Activated T-cell treated with anti-CD3 and anti-CD28 coated beads, Interleukin-2, amount 50 U/mL, for 48 hours (primary cell): ENCODE measurements at places on chromosomes 4 and X.

- no peak for DNase-seq
These were observed 341.0 kb downstream of the NAP1L3 start for GRCh38 chrX:93332329-93332728.

DNA sequence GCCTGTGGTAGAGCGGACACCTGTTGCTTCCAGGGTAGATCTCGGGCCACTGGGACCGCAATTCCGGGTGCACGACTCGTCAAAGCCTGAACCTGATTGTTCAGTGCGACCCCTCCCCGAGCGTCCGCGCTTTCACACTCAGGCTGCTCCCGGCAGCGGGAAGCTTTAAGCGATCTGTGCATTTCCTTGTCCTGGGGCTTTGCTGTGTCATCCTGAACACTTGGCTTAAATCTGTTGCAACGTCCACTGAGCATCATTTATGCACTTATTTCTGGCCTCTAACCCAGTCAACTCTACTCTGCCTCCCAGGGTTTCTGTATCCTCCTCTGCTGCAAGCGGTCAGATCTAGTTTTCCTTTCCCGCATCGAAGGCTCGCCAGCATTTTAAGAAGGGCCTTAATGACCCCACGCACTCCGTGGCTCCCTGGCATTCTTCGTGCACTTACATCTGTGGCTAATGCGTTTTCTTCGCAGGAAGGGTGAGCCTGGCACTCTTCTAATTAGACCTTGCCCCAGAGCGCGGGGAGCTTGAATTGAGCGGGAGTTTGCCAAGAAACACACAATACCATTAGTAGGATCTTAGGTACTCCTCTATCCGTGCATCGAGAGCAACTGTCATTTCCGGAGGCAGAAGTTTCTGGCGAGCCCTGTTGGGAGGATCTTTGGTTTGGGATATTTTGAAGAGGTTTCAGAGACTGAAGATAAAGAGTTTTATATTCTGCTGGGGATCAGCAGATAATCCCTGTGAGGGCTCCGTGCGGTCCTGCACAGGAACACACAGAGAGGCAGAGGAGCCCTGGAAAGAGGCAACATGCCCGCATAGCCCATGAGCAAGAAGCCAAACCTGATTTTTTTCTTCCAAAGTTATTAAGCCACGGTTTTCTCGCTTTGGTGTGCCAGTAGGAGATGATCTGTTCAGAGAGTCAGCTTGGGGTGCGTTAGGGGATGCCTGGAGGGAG is 654 bp upstream of the DDIT4L start:
- DNase-seq: no peak

DNA sequence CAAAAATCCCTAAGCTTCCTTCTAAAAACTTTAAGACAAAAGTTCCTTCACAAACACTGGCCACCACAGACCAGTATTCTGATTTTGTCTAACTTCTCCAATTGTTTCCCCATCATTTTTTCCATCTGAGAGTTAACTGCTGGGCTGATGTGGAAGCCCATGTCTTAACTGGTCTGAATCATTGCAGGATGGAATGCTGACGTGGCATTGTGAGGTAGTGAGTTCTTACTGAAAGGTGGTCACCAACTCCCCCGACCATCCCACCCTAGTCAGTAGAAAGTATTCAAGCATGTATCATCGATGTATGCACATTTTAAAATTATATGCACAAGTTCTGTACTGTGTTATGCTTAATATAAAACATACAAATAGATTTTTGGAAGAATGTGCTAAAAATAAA is 99.1 kb upstream of the SMIM10 start:
- DNase-seq: no peak

DNA sequence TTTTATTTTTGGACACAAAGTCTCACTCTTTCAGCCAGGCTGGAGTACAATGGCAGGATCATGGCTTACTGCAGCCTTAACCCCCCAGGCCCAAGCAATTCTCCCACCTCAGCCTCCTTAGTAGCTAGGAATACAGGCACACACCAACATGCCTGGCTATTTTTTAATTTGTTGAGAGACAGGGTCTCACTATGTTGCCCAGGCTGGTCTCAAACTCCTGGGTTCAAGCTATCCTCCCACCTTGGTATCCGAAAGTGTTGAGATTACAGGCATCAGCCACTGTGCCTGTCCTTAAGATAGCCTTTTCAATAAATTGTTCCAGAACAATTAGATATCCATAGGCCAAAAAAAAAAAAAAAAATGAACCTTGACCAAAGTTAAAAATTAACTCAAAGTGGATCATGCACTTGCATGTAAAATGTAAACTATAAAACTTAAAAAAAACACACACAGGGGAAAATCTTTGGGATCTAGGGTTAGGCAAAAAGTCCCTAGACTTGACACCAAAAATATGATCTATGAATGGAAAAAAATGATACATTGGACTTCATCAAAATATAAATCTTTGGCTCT is 28.6 kb upstream of the NFKB1 start:
- no peak for DNase-seq

GRCh38 chrX:47562615-47563243 is 1.7 kb downstream of the ARAF start:
- peak; percentile 63 for DNase-seq

DNA sequence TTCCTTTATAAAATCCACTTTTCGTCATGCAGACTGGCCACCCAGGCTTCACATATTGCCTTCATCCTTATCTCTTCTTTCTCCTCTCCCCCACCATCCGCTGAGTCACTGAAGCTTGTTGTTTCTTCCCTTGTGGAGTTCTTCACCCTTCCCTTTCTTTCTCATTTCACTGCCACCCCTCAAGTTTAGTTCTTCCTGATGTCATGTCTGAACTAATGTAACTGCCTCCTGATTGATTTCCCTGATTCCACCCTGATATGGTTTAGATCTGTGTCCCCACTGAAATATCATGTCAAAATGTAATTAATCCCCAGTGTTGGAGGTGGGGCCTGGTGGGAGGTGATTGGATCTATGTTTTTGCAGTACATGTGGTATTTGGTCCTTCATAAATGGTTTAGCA is 151.4 kb downstream of the CPEB2 start:
- DNase-seq: no peak

DNA sequence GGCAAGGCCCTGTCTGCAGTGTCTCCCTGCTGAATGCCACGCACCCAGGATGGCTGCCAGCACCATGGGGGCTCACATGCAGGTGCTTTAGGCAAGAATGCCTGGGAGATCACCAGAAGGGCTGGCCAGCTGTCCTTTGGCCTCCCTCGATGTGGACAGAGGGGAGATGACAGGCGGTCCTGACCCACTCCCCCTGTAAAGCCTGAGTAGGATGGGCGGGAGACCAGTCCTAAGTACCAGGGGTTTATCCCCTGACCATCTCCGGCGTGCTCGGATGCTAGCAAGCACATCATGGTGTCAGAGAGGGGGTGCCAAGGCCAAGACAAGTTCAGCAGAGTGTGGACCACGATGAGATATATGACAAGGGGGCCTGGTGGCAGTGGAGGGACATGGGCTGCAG is 5.3 kb downstream of the PDZD4 start:
- DNase-seq: no peak

DNA sequence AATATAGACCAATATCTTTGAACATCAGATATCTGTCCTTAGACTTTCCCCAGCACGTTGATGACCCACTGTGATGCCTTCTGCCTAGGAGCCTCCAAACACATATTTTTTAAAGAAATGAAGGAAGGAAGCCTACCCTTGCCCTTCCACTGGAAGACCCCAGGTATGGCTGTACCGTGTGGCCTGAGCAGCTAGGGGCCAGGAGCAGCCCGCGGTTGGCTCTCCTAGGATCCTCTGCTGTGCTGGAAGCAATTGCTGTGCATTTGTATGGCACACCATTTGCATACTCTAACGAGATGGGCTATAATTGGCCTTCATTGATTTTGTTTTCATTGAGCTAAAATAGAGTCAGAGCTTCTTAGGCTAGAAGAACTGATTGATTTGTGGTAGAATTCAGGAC is 128.8 kb downstream of the GPAT3 start:
- no peak for DNase-seq

- no peak for DNase-seq
These were observed 42.4 kb downstream of the DCUN1D4 start for GRCh38 chr4:51885363-51885762.

GRCh38 chrX:139113708-139114107 is 402.2 kb upstream of the FGF13 start:
- DNase-seq: no peak

DNA sequence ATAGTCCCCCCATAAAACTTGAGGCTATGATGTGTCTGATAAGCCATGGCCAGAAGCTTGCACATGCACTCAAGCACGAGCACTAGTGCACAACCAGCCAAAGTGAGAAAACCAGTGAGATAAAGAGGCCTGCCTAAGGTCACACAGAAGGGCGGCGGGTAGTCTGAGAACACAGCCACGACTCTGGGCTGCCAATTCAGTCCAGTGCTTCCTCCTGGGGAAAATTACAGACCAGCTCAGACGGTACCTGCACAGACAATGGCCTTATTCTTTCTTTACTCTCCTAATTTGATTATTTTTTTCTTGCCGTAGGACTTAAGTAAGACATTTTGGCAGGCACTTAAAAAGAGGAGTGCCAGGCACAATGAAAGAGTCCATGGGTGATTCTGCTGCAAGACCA is 533.2 kb upstream of the FAT1 start:
- no peak for DNase-seq

GRCh38 chr4:176825586-176825985 is 32.9 kb upstream of the VEGFC start:
- no peak for DNase-seq

- DNase-seq: no peak
These were observed 114.1 kb downstream of the TSPAN5 start for GRCh38 chr4:98544141-98544817.

- DNase-seq: no peak
These were observed 959.7 kb upstream of the LCORL start for GRCh38 chr4:18981234-18981615.

DNA sequence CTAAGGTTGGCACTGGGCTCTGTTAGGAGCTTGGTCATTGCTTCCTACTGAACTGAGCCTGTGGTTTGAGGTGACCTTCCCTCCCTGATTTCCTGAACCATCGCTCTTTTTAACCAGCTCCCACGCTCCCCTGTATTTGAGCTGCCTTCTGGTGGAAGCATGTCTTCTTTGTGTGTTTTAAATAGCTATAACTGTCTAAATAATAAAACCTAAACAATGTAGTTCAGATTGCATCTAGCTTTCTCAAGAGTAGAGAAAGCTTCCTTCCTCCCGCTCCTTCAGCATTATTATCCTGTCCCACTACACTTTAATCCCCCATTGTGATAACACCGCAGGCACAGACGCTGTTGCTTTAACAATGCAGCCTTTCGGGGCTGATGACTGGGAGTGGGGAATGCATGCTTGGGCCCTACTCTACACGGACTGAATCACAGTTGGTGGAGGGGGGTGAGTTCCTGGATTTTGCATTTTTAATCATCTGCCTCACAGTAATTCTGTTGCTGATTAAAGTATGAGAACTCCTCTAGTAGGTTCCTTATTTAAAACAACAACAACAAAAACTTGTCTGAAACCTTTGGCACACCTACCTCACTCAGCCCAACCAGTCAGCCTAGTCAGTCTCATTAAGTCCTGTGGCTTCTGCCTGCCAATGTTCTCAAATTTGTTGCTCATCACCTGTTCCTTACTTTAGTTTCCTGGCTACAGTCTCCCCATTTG is 6.6 kb downstream of the SMS start:
- DNase-seq: no peak
